ENCODE measurements at places on chromosomes 5 and 9. TPM values are rescaled to one million over a fixed set of nuclear protein-coding genes. Genes with fewer than 3 reads are reported as not detected.
A peak's percentile ranks its signal among the peaks of the same experiment; 100 is the strongest.

DNA sequence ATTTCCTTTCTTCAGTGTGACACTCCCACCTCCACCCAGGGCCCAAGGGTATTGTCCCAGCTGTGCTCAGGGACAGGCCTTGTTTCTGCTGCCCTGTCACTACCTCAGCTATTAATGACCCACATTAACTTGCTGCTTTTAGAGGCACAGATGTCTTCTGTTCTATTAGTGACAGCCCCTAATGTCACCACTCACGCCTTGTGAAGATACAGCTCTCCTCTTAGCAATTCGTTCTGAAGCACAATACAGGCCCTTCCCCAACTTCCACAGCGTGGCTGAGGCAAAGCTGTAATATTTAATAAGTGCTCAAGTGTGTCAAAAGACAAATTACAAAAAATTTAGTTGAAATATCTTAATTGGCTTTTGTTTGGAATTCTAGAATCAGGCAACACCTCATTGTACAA is 44.7 kb upstream of the HMGCS1 start:
- H3K36me3 ChIP-seq, result no peaks in the 10 kb centered on the region
- H3K4me1 ChIP-seq, result no peaks in the 10 kb centered on the region
- DNase-seq, result no peak
- no peak overlapping the region for H3K4me3 ChIP-seq

DNA sequence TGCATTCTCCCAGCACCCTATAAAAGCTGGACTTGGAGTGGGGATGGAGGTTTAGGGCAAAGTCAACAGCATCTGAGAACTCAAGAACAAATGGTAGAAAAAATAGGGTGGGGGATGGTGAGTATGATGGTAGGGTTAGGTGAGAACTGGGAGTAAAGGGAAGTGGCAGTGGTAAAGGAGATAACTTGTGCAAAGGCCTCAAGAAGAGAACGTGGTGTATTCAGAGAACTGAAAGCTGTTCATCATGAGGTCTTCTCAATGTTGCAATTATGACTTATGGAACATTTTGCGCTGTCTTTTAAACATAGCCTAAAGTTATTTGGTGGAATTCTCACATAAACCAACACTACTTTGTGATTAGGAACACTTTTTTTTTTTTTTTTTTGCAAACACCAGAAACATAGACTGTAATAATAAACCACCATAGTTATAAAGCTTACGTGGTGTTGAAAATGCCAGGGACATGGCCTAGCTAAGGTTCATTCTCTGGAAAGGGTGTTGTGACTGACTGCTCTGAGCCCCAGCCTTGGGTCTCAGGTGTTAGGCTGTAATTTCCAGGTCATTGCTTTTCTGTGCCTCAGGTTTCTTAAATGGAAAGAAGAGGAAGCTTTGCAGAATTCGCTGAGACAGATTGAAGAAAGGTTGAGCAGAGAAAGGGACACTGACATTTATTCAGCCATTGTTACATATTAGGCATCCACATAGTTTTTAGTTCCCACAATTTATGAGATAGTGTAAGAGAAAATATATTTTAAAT is 19.2 kb upstream of the TXNDC8 start:
- no peak for DNase-seq
- no peaks in the 10 kb centered on the region for H3K4me1 ChIP-seq
- no peak overlapping the region for H3K27ac ChIP-seq
- H3K36me3 ChIP-seq, result no peaks in the 10 kb centered on the region
- no peaks in the 10 kb centered on the region for H3K27me3 ChIP-seq
- H3K4me3 ChIP-seq, result no peak overlapping the region

DNA sequence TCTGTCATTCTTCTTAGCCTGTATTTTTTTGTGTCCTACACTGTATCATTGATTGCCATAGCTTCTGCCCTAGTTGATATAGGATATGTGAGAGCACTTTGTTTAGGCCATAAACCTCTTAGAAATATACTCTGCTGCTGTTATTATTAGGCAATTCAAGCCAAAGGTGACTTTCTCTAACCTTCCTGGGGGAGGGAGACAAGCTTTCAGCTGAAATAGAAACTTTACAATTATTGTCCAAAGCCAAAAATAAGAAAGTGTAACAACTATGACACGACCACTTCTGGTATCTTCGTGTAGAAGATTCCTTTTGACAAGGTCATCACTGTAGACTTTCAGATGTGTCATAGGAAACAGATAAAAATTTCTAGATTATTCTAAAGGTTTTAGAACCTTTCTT is 12.2 kb upstream of the CSNK1A1 start:
- H3K4me1 ChIP-seq, result no peaks in the 10 kb centered on the region
- H3K27ac ChIP-seq, result peak overlapping the region; percentile 46
- H3K4me3 ChIP-seq, result no peak overlapping the region
- H3K36me3 ChIP-seq, result no peaks in the 10 kb centered on the region
- DNase-seq, result no peak
- no peaks in the 10 kb centered on the region for H3K27me3 ChIP-seq

DNA sequence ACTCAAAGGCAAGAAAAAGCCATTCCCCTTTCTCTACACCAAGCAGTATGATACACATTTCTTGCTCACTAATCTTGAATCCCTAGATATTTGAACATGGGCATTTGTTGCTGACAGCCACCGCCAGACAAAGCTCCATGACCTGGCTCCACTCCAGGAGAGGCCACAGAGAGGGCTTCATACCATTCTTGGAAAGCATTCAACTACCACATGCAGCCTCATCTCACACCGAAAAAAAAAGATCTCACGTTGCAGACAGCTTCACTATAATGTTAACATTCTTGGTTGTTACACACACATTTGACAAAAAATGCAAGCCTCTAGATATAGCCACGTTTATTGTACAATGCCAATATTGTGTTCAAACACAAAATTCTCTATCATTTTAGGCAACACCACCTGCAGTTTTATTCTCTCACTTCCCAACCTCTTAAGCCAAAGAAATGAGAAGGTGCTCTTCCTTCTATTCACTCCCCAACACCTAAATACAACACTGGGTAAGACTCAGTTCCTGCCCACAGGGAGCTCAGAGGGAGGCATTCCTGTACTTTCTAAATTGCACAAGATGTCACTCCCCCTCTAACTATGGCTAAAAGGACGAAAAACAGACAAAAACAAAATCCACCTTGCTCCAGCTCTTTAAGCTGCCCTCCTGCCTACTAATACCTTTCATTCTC is 222.4 kb downstream of the TSSK1B start:
- no peaks in the 10 kb centered on the region for H3K27me3 ChIP-seq
- H3K4me1 ChIP-seq, result no peaks in the 10 kb centered on the region

- no peaks in the 10 kb centered on the region for H3K36me3 ChIP-seq
- no peak overlapping the region for H3K27ac ChIP-seq
- H3K4me1 ChIP-seq, result peaks cover 1% of the 10 kb centered on the region
- no peak overlapping the region for H3K4me3 ChIP-seq
- no peaks in the 10 kb centered on the region for H3K27me3 ChIP-seq
Observed at GRCh38 chr5:68303038-68303738, 87.6 kb downstream of the PIK3R1 start.

- H3K4me1 ChIP-seq, result no peaks in the 10 kb centered on the region
- DNase-seq, result no peak
- H3K27ac ChIP-seq, result no peak overlapping the region
- H3K4me3 ChIP-seq, result no peak overlapping the region
Observed at GRCh38 chr9:5796298-5796697, 36.6 kb downstream of the ERMP1 start.

GRCh38 chr5:67900514-67900913 is 315.0 kb upstream of the PIK3R1 start:
- H3K27ac ChIP-seq, result no peak overlapping the region
- no peaks in the 10 kb centered on the region for H3K27me3 ChIP-seq
- no peak overlapping the region for H3K4me3 ChIP-seq
- H3K4me1 ChIP-seq, result no peaks in the 10 kb centered on the region
- DNase-seq, result no peak
- no peaks in the 10 kb centered on the region for H3K36me3 ChIP-seq

Gene MYOZ3
- total RNA-seq, result 14.1 TPM
